ENCODE measurements at places on chromosomes 4 and X.
A peak's percentile ranks its signal among the peaks of the same experiment; 100 is the strongest.

DNA sequence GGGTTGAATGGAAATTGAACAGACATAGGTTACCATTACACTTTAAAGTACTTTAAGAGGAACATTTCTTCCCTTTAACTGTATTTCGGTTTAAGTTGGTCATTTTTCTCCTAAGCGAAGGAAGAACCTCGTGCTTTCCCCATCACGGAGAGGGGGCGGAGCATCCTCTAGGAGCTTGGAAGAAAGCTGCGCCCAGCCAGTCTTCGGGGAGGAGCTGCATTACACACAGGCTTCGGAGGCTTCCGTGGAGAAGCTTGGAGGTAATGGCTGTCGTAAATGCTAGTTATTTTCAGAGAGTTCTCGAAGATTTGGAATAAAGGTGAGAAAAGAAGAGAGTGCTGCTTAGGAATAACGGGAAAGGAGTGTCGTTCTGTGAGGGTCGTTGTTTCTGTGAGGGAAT lies at the start of gene PWWP3B:
TSS of gene PWWP3B (plus strand) at position 199 of the 400 bp plus-strand sequence. CDS start 37,128 bp downstream, outside the sequence.
- no peak for DNase-seq

DNA sequence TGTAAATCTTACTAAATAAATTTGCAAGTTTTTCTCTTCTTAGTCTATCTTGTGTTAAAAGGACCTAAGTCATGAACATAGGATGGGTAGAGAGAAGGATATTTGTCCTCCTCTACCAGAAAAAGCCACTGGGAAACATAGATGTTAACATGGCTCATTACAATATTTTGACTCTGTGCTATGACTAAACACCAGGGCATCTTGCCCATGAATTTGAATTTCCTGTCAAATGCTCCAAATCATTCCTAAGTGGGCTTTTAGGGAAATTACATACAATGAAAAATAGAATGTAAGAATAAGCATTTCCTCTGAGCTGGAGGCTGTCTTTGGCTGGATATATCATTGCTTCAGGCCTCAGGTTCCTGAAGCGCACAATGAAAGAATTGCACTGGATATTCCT lies 39.1 kb downstream of the ANOS1 start:
- DNase-seq: no peak

DNA sequence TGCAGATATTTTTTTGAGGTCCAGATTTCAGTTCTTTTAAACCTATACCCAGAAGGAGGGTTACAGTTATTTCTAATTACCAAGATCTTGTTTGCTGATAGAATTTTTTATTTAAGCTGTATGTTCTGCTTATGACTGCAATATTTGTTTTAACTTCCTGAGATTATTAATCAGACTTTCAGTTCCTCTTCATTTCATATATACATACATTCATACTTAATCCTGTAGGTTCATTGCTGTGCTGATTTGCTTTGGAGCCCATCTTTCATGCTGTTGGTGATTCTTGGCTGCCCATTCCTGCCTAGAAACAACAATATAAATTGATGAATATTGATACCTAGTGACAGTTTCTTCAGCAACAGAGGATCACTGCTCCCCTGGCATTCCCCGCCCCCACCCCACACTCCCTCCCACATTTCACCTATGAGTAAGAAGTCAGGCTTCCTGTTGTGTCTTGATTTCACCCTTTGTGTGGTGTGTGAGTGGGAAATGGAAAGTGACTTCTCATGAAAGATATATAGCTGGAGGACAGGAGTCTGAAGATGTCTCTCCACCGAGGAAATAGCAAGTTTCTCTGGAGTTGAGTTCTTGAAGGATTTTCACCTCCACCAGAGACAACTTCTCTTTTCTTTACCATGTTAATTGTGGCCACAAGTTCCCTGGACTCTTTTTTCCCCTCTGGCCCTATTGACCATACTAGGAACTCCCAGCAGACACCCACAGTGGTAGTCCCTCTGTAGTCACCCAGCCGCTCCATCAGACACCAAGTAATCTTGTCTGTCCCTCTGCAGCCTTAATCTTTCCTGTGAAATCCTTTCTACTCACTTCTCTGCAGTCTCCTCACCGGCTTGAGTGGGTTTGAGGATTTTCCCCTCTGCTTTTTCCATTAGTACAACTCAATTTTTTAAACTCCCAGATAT lies 118.4 kb downstream of the ASB9 start:
- DNase-seq: no peak

GRCh38 chr4:121062521-121062920 lies 9.8 kb downstream of the NDNF start:
- DNase-seq: peak; percentile 19

DNA sequence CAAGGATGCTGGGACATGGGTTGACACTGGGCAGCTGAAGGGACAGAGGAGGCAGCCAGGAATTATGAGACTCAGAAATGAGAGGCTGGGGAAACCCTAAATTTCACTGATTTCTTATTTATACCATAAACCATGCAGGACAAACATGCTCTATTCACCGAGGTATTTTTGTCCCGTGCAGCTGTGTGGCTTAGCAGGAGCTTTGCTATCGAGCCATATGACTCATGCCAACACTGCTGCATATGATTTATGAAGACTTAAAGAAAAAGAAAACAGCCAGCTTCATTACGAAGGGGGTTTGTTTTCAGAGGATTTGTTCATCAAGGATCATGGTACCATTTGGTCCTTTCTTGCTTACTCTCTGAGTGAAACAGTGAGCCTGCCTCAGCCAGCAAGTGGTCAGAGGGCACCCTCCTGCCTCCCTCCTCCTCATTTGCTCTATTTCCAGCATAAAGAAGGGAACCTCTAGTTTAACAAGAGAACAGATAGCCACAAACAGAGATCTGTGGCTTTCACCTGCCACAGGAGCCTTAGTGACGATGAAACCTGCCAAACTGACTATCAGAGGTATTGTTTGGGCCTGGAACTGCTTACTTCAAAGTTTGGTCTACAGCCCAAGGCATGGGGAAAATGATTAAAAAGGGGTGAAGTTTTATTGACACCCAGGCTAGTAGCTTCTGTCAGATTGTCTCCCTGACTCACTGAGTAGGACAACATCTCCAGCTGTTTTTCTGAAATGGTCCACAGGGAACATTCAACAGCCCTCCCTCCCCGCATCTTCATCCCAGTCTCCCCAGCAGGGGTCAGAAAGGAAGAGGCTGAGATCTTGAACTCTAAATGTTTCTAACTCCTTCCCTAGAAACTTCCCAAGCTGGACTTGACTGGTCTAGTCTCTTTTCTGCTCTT lies 80.1 kb upstream of the MAML3 start:
- peak; percentile 81 for DNase-seq

DNA sequence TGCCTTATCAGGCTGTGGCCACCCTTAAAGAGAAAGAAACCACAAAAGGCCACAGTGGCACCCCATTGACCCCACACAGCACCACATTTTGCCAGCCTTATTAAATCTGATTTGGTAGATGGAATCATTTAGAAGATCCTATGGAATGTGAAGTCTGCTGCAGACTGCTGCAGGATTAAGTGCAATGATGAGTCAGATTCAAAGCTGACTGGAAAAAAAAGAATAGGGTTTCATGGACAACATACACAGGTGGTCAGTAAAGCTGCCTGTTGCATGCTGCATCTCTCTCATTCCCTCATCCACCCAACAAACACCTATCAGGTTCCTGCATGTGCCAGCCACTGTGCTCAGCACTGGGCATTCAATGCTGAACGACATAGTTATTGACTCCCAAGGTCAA lies 56.6 kb downstream of the CHST7 start:
- DNase-seq: peak; percentile 31

DNA sequence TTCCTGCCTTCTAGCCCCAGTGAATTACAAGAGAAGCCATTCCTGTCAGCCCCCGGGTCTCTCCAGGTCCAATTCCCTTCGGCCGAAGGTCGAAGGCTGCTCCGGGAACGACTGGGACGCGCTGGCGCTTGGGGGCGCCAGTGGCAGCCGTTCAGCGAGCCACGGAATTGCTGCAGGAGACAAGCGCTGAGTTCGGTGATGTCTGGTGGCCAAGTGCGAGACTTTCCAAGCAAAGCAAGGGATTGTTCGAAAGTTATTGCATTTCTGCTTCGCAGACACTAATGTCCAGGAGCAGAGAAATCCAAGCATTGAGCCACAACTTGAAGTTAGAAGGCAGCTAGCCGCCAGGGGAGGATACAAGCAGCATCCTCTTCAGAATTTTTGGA lies 1.1 kb upstream of the DKK2 start:
- peak; percentile 33 for DNase-seq

DNA sequence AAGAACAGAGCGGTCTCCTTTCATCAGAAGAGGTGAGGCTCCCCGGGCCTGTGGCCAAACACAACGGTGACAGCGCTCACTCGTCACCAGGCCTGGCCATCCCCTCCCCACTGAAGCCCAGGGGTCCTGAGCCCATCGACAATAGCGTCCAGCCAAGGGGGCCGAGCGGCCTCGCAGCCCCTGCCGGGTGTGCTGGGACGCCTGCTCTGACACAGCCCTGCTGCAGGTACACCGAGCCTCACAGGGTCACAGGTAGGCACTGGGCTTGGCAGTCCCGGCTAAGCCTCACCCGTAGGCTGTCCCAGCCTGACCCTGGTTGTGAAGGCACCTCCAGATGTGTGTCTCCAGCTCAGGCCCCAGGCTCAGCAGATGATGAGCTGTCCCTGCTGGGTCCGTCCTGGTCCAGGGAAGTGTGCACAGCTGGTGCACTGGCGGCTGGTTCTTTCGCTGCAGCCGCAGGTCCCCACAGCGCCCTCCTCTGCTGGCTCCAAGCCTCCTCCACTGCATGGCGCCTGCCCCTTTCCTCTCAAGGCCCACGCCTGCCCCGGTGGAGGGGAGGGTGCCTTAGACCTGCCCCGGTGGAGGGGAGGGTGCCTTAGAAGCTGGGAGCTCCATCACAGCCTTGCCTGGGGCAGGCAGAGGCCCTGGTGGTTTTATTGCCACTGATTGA lies 21.5 kb downstream of the UVSSA start:
- no peak for DNase-seq

DNA sequence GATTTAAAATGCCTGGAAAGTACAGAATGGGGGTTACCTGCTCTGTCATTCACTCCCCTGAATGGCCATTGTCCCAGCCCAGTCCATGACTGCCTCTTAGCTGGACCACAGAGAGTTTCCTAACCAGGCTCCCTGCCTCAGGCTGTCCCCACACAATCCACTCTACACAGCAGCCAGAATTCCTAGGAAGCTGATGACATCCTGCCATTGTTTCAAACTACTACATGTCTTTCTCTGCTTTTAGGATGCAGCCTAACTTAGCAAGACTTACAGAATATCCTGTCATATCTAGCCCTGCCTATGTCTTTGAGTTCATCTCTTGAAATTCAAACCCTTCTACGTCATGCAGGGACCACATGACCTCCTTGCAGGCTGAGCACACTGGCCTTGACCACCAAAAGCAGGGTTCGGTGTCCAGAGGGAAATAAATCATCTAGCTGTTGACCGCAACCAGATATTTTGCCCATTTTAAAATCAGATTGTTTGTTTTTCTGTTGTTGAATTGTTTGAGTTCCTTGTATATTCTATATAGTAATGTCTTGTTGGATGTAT lies 16.1 kb upstream of the CRMP1 start:
- DNase-seq: no peak

GRCh38 chrX:119763836-119764387 lies 5.5 kb downstream of the SOWAHD start:
- no peak for DNase-seq

DNA sequence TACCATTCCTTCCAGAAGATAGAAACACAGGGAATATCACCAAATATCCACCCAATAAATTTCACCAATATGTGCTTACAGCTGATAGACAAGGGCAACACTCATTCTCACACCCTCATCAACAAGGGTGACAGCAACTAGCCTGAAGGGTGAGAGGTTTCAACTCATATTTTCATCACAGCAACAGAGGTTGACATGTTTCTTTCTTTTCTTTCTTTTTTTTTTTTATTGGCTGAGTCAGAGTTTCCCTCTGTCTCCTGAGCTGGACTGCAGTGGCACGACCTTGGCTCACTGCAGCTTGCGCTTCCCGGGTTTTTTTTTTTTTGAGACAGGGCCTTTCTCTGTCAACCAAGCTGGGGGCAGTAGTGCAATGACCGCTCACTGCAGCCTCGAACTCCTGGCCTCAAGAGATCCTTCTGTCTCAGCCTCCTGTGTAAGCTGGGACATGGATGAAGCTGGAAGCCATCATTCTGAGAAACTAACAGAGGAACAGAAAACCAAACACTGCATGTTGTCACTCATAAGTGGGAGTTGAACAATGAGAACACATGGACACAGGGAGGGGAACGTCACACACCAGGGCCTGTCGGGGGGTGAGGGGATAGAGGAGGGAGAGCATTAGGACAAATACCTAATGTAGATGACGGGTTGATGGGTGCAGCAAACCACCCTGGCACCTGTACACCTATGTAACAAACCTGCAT lies 27.5 kb upstream of the ASMTL start:
- DNase-seq: no peak

DNA sequence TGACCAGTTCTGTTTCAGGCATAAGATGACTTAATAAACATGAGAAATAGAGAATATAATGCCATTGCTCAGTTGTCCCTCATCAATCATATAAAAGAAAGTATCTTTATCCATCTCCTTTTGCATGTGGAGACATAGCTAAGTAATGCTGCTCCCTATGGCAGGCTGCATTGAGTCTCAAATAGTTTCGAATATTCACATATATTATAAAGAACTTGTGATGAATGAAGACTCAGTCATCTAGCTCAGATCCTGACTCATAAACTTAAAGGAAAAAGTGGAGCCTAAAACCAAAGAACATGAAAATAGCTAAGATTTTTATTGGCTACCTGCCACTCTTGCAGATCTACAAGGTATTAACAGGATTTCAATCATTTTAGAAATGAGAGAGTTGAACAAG lies 11.7 kb upstream of the TLL1 start:
- DNase-seq: no peak

DNA sequence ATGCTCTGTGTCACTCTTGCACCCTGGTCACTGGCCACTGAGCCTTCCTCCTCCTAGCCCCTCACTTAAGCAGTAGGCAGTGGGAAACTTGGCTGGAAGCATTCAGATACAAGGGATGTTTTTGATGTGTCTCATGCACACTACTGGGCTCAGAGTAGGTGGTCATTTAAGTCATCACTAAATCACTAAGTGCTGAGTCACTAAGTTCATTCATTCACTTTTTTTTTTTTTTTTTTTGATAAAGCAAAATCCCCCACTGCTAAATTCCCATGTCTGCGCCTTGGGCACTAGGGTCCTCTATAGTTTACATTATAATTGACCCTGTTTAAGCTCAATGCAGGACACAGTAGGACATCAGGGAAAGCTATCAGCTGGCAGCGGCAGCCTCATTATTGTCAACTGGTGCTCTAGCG lies 182.4 kb upstream of the MBNL3 start:
- no peak for DNase-seq
